Activated CD8-positive, alpha-beta memory T cell treated with anti-CD3 and anti-CD28 coated beads, Interleukin-2, amount 10 ng/mL, durations not matched to agents 7 days and 5 days (primary cell): ENCODE measurements at places on chromosomes 4 and X. TPM values are rescaled to one million over a fixed set of nuclear protein-coding genes. Genes with fewer than 3 reads are reported as not detected.
A peak's percentile ranks its signal among the peaks of the same experiment; 100 is the strongest.

GRCh38 chr4:6093671-6094070 lies 75.4 kb upstream of the C4orf50 start:
- DNase-seq, result no peak

- no peak for DNase-seq
Measured at GRCh38 chrX:18353931-18354368, 538 bp downstream of the SCML2 start.

GRCh38 chrX:68892651-68893050 lies 63.8 kb downstream of the EFNB1 start:
- DNase-seq, result no peak

- DNase-seq, result no peak
Measured at GRCh38 chr4:92104506-92104905, 199.3 kb upstream of the GRID2 start.

GRCh38 chr4:87377816-87378215 lies 13.2 kb downstream of the HSD17B11 start:
- no peak for DNase-seq

DNA sequence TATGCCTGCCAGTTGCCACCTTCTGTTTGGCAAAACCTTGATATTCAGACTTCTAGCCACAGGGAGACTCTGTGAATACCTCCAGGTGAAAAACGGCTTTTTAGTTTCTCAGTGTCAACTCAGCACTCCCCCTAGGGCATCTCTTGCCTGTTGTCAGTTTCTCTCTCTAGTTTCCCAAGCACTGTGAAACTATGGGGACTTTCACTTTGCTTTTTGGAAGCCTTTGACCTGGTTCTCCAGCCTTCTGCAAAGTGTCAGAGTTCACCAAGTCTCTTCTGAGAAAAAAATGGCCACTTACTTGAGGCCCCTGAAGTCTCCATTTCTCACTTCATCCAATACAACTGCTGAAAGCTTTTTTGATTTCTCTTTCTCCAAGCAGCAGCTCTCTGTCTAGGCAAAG lies 521.5 kb downstream of the INPP4B start:
- DNase-seq, result no peak

DNA sequence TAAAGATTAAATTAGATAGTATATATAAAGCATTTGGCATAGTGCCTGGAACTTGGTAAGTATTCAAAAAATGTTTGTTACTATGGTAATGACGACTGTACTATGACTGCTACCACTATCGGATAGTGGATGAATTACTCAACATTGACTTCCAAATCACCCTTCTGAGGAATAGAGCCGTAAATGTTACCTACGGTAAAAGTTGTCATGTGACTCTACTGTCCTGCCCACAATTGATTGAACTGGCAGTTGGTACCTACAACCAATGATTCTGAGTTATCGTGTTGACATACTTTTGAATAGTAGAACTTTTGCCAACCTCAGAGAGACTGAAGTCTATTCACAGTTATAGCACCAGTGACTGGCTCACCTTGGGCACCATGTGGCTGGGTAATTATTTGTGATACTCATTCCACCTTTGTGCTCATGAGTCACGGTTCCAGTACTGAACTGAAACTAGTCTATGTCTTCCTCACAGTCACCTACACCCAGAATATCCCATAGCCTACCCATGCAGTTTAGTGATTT lies 185.5 kb upstream of the PITX2 start:
- no peak for DNase-seq

GRCh38 chrX:124229374-124229773 lies 103.1 kb upstream of the TEX13D start:
- no peak for DNase-seq

- no peak for DNase-seq
Measured at GRCh38 chrX:84170931-84171330, 17.1 kb downstream of the RPS6KA6 start.

DNA sequence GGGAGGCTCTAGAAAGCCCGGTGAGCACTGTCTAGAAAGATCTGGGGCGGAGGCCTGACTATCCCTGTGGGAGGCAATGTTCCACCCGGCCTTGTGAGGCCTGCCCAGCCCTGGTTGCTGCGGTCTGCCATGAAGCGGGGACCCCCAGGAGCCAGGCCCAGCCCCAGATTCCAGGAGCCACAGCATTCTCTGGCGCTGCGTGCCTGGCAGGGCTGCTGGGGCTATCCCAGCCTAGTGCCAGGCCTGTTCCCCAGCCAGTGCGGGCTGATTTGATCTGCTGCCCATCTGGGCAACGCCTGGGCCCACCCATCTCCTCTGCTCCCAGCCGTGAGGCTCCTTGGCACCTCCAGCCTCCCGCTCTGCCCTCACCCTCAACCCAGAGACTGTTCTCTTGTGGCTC lies 19.6 kb downstream of the ATP2B3 start:
- no peak for DNase-seq

GRCh38 chr4:152014280-152014679 lies 253.5 kb upstream of the GATB start:
- DNase-seq, result peak; percentile 85

GRCh38 chr4:184825896-184826690 lies at the start of gene ACSL1:
ACSL1 (minus strand) TSS chr4:184825968; CDS start chr4:184803514, 22,454 bp downstream.
- DNase-seq, result peak; percentile 81

GRCh38 chrX:23954396-23954795 lies 46.6 kb downstream of the CXorf58 start:
- DNase-seq, result no peak

GRCh38 chrX:77899081-77899828 lies at the start of gene COX7B:
COX7B (plus strand) TSS chrX:77899468; CDS start chrX:77899554, 86 bp downstream.
- DNase-seq, result peak; percentile 81

- DNase-seq, result no peak
Measured at GRCh38 chr4:109118635-109119034, 183.8 kb downstream of the COL25A1 start.

DNA sequence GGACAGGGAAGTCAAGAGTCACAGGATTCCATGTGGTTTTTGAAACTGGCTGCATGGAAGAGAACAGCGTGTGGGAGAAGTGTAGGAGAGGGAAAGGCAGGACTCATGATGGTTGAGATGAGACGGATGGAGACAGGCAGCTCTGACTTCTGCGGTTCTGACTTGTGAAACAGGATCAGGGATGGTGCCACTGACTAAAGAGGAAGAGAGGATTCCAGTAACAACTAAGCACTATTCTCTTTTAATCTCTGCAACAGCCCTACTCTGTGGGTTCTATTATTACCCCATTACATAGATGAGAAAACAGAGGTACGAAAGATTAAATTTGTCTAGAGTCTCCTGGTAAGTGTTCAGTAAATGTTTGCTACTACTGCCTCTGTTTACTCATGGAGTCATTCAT lies 156.3 kb downstream of the CBR4 start:
- no peak for DNase-seq

GRCh38 chrX:69285881-69286564 lies 120.8 kb upstream of the PJA1 start:
- DNase-seq, result peak; percentile 52

GRCh38 chr4:57044279-57044678 lies 65.6 kb downstream of the POLR2B start:
- no peak for DNase-seq

GRCh38 chrX:103520386-103520785 lies 1.1 kb upstream of the RAB40A start:
- no peak for DNase-seq

GRCh38 chrX:106626789-106627188 lies 15.0 kb downstream of the RADX start:
- DNase-seq, result no peak

- DNase-seq, result no peak
Measured at GRCh38 chr4:126894963-126895362, 737.8 kb upstream of the INTU start.

GRCh38 chr4:121696170-121696580 lies 605 bp downstream of the ANXA5 start:
- peak; percentile 77 for DNase-seq

GRCh38 chr4:7411896-7412553 lies 22.7 kb downstream of the PSAPL1 start:
- no peak for DNase-seq

DNA sequence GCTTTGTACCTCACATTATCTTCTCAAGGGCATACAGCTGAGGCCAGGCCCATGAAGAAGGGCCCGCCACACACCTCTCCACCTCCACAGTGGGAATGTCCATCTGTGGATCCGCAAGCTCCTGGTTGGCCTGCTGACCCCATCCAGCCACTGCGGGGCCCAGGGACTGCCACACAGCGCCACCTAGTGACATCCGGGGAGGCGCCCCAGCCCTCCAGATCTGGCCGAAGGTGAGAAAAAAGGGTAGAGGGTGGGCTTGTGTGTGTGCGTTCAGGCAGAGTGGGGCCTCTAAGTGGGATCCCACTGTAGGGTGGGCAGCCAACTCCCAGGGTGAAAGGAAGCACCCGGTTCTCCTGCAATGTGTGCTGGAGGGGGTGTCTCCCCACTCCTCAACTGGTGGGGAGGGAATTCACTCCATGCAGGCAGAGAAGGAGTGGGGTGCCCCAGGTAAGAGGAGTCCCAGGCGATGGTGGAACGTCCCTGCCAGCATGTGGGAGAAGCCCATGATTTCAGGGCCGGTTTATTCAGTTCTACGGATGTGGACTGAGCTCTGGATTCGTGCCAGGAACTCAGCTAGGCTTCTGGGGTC lies 117.3 kb downstream of the ENPP6 start:
- DNase-seq, result no peak

GRCh38 chr4:26410385-26411293 lies 79.6 kb downstream of the CCKAR start:
- no peak for DNase-seq

DNA sequence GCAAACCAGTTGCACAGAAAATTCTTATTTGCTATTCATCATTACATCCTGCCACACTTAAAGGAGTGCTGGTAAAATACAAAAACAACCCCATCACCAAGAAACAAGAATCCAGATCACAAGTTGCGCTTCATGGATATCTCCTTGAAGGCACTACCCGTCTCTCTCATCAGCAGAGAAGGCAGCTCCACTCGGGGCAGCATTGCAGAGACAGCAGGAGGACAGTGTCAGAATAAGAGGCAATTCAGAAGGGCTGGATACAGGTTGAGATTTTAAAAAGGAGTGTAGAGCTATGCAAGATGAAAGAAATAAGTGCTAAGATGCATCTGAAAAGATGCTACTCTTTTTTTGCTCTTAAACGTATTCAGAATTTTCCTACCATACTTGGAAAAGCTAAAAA lies 71.4 kb downstream of the LDB2 start:
- DNase-seq, result no peak

DNA sequence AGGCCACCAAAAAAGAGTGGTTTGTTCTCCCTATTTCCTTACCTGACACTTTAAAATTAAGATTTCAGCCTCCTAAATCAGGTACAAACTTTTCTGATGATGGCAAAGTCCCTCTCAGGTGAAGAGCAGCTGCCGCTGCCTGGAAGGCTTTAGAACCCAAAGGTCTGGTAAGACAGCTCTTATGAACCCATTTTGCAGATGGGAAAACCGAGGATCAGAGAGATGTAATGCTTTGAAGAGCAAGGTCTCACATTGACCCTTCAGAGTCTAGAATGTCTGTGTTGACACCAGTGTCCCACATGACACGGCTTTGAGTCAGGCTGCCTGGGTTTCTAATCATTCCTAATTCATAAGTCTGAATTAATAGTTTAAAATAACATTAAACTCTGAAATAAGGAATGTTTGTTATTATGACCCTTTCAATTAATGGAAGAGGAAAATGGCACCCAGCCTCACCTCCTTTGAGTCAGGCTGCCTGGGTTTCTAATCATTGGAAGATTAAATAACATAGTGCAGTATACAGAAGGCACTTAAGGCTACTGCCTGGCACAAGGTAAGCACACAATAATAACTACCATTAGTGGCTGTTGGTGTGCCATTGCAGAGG lies 27.9 kb upstream of the KIAA0232 start:
- no peak for DNase-seq

DNA sequence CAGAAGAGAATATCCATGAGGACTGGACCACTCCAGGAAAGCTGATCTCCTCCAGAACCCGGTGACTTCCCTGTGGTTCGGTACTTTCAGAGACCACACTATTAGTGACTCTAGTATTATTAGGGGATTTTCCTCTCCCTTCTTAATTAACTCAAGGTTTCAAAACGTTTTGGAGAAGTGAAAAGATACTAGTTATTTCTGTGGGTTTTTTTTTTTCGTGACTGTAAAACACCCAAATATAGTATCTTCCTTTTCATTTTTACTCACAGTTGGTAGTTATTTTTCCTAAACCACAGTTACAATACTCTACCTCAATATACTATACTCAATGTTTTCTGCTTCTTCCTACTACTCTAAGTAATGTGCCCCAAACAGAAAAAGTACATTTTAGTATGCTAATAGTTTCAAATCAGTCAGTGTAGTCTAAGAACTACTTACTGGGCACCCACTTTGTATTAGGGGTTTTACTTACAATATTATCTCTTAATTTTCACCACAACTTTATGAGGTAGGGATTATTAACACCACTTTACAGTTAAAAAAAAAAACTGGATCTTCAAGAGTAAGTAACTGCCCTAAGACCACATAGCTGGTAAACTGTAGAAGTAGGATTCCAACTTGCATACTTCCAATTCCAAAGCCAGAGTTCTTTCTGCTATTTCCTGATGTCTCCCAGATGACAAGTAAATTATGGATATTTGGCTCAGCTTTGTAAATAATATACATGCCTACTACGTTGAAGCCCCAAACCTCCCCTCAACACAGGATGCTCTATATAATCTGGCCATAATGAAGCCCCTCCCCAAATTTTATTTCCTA lies 45.0 kb downstream of the SLC9A7 start:
- no peak for DNase-seq

DNA sequence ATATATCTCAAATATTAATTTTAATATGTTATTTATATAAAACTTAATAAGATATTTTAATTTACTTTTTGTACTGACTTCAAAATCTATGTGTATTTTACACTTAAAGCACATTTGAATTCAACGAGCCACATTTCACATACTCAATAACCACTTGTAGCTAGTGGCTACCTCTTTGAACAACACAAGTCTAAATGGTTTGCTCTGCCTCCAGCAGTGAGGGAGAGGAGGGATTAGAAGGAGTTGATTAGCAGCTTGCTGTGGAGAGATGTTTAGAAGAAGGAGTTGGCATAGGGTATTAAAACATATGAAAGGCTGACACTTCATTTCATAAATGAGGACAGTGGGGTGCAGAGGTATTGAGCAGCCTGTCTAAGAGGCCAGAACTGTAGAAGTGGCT lies 124.0 kb downstream of the ARHGAP24 start:
- no peak for DNase-seq

GRCh38 chrX:45986971-45987370 lies 558.2 kb downstream of the ZNF674 start:
- DNase-seq, result no peak

GRCh38 chr4:19497705-19498104 lies 754.0 kb upstream of the SLIT2 start:
- no peak for DNase-seq

- no peak for DNase-seq
Measured at GRCh38 chr4:107858158-107858742, 33.5 kb downstream of the SGMS2 start.

TLL1 gene
- not detected for total RNA-seq

RAP2C gene
- total RNA-seq, result 32.5 TPM

NOX1 gene
- total RNA-seq, result not detected

TAF7L gene
- not detected for total RNA-seq

ASB12 gene
- total RNA-seq, result not detected

TBX22 gene
- not detected for total RNA-seq

ARAP2 gene
- total RNA-seq, result 76.1 TPM

VCX3A gene
- total RNA-seq, result not detected

IL2RG gene
- 512 TPM for total RNA-seq

SLAIN2 gene
- 61.6 TPM for total RNA-seq

FGFBP2 gene
- 2.0 TPM for total RNA-seq
